WTC11 (cell line): ENCODE measurements at places on chromosomes 1 and 21.
A peak's percentile ranks its signal among the peaks of the same experiment; 100 is the strongest.

DNA sequence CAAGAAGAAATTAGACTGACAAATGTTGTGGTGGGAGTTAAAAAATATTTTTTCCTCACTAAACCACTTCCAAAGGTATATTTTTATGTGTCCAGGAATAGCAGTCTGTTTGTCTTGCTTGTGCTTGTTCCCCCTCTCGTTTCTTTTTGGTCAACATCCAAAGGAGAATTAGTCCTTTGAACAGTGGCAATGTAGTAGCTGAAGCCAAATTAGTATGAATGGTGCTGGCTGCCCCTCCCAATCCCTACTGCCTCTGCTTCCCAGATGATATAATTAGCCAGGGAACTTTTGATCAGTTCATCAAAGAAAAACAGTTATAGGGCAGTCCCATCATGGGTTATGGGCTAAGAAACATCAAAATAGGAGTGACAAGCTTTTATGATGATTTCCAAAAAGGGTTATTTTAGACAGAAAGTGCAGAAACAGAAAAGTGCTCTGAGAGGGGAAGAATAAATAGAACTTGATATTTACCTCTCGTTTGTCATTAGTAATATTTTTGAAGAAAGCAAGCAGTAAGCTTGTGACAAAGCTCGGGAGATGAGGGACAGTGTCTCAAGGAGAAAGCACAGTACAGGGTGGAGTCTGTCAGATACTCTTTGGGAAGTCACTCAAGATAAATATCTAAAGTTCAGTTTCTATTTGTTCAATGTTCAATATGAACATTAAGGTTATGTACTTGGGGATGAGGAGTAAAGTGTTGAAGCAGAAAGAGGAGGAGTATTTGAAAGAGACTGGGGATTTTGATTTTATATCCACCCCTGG lies 239.1 kb downstream of the HLX start:
- no peak for DNase-seq

- DNase-seq: peak; percentile 81
Observed at GRCh38 chr1:87131809-87132283, 196.8 kb upstream of the LMO4 start.

DNA sequence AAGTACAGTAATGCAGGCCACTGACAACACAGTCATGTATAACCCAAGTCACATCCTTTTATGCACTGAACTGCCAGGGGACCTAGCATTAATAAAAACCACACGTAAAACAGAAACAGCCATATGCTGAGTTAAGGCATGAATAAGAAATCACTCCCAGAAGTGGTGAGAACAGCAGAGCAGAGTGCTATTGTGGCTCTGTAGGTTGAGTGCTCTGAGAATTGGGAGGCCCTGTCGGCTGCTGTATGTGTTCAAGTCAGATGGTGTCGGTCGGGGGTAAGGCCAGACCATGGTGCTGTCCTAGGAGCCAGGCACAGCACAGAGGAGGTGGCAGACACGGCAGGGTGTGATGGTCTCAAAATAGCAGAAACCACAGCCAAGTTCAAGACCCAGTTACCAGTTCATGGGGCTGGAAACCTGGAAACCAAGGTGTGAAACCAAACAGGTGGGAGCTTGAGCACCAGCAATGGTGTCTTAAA lies 126.6 kb upstream of the COA6 start:
- no peak for DNase-seq

GRCh38 chr1:70840260-70840953 lies 207.2 kb downstream of the PTGER3 start:
- no peak for DNase-seq

DNA sequence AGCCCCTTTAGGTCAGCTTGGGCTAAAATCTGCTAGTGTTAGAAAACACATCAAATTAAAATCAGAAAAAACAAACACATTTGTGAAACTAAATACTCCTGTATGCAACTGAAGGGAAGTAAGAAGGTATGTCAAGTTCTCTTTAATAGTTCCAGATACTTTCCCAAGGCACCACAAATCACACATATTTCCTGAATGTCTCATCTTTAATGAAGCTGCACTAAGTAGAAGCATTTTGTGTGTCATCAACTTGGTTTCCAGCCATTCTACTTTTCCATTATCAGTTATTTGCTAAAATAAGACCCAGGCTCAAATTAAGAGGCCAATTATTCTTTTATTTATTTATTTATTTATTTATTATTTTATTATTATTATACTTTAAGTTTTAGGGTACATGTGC lies 34.7 kb downstream of the CRB1 start:
- no peak for DNase-seq

- DNase-seq: no peak
Observed at GRCh38 chr1:5634893-5635292, 357.3 kb downstream of the NPHP4 start.

DNA sequence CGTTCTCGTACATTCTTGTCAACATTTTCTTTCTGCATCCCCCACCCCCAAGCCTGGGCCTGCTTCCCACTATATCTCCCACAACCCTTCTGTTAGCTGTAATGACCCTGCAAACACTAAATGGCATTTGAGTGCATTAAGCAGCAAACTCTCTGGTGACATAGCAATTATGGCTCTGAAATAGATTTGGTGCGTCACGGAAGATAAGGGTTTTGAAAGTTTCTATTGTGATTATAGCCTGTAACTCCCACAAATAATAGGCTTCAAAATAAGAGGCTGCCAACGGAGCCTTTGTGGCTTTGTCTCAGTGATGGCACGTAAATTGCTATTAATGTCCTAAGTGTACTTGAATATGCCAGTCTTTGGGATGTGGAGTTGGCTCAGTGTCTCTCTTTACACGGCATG lies 277.6 kb downstream of the PBX1 start:
- no peak for DNase-seq

- no peak for DNase-seq
Observed at GRCh38 chr1:3836421-3836820, 20.6 kb downstream of the CEP104 start.

DNA sequence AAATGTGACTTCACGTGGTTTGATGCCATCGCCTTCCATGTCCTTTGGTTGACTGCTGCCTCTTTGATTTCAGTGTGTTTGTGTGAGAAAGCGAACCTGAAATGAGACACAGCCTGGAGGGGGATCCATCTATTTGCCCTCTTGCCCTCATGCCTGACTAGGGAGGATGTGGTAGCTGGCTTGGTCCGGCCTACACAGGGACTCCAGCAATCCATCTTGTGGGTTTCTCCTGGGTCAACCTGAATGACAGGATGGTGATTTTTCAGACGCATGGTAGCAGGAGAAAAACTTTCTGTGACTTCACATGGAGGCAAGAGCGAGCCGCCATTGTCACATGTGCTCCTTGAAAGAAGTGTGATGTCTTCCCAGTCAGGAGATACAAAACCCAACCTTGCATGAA lies 117.9 kb upstream of the DNAH14 start:
- DNase-seq: no peak

GRCh38 chr1:24929398-24930259 lies 447 bp downstream of the RUNX3 start:
- peak; percentile 58 for DNase-seq

DNA sequence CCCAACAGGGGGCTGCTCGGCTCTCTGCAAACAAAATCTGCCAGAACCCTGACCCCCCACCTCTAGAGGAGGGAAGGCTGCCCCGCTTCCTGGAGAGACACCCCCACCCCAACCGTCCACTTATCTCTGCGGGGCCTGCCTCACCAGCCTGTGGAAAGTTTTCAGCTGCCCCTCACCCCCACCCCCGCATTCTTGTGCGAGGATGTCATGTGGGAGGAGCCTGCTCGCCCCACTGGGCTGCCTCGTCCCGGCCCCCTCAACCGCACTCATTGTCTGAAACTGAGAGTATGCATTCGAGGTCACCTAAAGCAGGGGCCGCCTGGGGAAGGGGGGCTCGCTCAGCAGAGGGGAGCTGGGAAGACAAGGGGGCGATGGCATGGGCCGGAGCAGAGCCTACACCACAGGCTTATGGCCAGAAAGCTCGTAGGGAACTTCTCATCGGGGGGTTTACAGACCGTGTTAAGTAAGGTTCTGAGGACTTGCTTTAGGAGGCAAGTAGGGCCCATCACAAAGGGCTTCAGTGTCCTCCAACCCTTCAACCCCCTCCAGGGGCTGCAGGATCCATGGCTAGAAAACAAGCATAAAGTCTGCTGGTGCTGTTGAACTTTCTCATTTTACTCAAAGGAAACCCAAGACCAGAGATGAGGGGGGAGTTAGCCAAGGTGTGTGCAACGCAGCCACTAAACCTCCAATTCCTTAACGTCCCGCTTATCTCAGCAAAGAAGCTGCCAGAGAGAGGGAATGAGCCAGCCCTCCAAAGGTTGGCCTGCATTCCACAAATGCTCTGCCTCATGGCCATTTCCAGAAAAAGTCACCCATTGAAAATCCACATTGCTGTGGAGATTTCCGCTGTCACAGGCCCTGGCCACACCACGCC lies 9.4 kb downstream of the EPHA2 start:
- DNase-seq: peak; percentile 89

DNA sequence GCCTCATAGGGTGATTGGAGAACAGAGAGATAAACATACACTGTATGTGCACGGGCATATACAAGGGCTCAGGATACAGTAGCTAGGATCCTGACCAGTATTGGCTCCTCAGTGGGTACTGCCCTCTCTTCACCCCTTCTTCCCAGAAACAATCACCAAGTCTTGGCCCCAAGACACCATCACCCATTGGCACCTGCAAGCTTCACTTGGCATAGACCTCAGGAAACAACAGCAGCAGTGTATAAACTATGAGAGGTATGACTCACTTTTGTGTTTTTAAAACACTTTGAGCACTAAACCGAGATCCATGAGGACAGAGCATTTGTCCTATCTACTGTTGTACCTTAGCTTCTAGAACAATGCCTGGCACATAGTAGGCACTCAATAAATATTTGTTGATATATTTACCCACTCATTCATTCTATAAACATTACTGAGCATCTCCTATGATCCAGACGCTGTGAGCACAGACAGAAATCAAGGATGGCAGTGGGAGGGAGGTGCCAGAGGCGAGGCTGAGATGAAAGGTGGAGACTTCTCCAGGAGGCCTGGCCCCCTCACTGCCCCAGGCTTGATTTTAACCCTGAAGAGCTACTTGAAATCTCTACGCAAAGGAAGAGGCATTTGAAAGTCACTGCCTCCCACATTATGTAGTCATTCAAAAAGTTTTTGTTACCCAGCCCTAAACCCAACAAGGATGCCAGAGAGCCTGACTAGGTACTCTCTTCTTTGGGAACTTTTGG lies 95.2 kb downstream of the CAMK2N1 start:
- DNase-seq: no peak

- no peak for DNase-seq
Observed at GRCh38 chr1:21816602-21817302, 4.7 kb downstream of the LDLRAD2 start.

- DNase-seq: no peak
Observed at GRCh38 chr1:163084330-163084729, 15.2 kb downstream of the RGS4 start.

DNA sequence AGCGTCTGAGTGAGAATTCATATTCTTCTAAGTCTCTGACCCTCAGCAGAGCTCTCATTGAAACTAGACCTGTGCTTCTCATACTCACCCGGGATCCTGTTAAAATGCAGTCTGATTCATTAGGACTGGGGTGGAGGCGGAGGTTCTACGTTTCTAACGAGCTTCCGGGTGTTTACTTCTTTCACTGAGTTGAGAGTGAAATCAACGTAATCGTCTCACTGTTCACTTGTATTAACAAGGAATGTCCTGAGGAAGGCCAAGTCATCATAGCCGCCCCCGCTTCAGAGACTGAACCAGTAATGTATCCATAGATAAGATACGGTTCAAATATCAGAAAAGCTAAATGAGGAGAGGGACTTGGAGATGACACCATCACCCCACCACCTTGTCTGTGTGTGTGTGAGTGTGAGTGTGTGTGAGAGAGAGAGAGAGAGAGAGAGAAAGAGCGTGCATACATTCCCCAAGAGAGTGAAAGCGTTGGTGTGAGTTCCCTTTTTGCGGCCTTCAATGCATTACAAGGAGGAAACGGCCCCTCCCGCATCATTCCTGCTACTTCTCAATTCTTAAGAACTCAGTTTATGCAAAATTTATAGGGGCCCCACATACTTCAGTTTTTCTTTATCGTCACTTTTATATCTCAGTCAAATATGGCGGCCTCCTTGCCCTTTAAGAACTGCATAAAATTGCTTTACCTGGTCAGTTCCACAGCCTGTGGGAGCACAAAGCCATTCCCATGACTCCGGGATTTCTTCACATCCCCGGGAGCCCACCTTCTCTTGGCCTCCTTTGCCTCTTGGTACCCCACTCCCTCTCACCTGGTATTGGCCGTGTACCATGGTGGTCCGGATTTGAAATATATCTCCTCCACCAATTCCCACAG lies 19.8 kb downstream of the KMO start:
- DNase-seq: no peak

GRCh38 chr1:198780376-198780775 lies 141.5 kb downstream of the PTPRC start:
- DNase-seq: no peak

- no peak for DNase-seq
Observed at GRCh38 chr1:217052196-217052595, 329.0 kb upstream of the ESRRG start.

- DNase-seq: no peak
Observed at GRCh38 chr21:29201186-29201585, 70.7 kb downstream of the MAP3K7CL start.

GRCh38 chr21:28993293-28993629 lies 584 bp upstream of the LTN1 start:
- no peak for DNase-seq

GRCh38 chr1:115476616-115477015 lies 138.6 kb upstream of the NGF start:
- DNase-seq: no peak

DNA sequence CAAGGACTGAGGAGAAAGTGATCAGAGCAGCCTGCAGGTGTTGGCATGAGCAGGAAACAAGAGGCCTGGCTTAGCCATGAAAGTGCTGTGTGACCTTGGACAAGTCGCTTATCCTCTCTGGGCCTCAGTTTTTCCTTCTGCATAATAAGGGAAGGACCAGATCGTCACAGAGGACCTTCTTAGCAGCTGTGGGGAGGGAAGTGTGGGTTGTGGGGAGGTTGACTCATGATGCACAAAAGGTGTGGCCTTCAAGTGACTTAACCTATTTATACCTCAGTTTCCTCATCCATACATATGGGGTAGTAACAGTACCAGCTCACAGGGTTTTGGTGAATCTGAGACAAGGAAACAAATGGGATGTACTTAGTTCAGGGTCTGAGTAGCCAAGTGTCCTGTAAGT lies 658.8 kb downstream of the MATN1 start:
- DNase-seq: no peak

- DNase-seq: peak; percentile 63
Observed at GRCh38 chr1:110150330-110151174, at the start of gene SLC6A17. TSS of gene SLC6A17 (plus strand) at chr1:110150494. CDS start at chr1:110166930, 16,436 bp downstream.

DNA sequence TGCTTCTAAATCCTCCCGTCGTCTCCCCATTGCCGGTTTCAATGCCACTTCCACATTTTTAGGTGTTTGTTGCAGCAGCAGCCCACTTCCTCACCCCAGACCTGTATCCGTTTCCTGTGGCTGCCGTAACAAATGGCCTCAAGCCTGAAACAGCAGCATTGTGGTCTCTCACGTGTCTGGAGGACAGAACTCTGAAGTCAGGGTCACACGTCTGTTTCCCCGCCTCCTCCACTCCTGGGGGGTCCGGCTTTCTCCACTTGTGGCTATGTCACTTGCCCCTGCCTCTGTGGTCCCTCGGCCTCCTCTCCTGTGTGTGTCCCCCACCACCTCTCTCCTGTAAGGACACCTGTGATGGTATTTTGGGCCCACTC lies 21.8 kb downstream of the TRPM2 start:
- DNase-seq: no peak
